ENCODE measurements at places on chromosomes 5 and 9.

DNA sequence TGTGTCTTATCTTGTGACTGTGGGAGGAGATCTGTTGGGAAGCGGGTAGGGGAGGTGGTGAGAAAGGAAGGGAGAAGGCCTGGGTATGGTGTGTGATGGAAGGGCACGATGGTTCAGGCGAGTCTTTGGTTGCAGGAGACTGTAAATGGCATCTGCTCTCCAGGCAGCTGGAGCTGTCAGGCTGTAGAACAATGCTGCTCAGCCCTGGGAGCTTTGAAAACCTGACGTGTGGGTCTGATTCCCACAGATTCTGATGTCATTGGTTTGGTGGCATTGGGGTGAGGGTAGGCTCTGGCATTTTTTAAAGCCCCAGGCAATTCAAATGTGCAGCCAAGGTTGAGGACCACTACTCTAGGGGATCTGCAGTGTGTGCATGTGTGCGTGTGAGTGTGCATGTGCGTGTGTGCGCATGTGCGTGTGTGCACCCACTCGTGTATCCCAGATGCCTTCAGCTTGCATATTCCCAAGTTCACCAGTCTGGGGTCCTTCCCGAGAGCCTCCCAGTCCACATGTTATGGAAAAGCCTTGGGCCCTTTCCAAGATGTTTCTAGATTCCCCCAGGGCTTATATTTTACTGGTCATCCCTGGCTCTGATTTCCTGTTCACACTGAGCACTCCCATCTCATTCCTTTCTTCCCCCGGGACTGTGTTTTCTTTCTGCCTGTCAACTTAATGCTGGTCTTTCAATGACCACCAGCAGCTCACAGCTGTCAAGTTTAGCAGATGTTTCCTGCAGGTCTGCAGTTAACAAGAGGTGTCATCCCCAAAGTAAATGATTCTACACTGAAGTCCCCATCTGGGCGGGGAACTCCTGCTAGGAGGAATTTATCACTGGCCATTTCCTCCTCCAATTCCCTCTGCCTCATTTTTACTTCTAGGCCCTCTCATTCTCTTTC lies 34.0 kb downstream of the BOD1 start:
- DNase-seq, result no peak

DNA sequence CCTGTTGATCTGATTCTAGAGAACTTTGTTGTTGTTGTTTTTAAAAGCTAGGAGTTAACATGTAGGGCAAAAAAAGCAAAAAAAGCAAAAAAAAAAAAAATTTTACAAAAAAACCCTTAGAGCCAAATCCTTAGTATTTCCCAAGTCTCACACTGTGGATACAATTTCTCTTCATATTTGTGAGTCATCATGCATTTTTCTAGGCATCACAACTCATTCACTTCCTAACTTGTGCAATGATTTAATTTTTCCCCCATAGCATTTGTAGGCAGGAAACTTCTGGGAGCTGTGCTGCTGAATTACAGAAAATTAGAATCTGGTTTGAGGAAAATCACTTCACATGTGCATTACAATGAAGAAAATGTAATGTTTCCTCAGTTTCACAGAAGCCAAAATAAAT lies 91.9 kb downstream of the MARCHF3 start:
- DNase-seq, result no peak

DNA sequence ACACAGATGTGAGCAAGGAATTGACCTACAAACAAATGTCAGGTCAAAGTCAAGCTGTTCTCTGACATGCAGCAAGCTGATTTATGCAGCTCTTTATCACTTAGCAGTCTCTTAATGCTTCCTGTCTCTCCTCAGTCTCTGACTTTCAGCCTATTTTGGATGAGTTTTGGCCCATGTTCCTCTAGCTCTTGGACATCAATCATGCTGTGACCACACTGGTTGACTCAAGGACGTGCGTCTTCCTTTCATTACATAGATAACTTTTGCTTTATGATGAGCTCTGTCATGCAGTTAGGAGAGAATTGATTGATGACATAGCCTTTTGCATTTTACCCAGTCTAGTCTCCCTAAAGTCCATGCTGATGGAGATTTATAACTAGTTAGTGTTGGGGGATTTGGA lies 9.4 kb upstream of the REEP5 start:
- no peak for DNase-seq

GRCh38 chr9:132324425-132324824 lies 30.4 kb downstream of the SETX start:
- DNase-seq, result no peak

DNA sequence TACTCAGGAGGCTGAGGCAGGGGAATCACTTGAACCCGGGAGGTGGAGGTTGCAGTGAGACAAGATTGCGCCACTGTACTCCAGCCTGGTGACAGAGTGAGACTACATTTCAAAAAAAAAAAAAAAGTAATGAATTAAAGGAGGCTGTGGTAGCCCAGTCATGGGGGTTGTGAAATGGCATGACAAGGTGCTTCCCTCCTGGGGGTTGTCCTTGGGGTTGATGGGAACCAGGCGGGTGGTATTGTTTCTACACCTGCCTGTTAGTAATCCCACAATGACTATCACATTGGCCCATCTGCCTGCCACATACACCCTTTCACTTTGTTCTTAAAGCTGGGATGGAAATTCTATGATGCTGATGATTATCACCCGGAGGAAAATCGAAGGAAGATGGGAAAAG lies 5.6 kb downstream of the IDNK start:
- DNase-seq, result no peak

- DNase-seq, result no peak
Measured at GRCh38 chr9:128495296-128495695, 9.2 kb upstream of the GLE1 start.

DNA sequence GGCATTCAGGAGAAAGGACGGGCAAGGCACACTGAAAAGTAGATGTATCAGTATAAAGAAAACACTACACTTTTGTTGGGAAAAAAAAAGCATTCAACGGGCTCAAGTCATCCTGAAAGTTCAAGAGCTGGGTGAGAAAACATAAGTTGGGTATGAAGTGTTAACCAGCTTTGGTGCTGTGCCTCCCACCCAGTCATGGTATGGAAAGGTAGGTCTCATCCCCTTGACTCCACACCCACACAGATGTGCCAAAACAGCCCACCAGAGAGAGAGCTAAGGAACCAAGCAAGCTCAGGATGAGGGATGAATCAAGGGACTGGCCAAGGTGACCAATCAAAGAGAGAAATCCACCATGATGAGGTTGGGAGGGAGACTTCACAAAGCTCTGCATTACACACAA lies 54.7 kb downstream of the ESM1 start:
- DNase-seq, result no peak

GRCh38 chr5:156825688-156826087 lies 24.4 kb upstream of the PPP1R2B start:
- no peak for DNase-seq

- DNase-seq, result no peak
Measured at GRCh38 chr9:134293031-134293521, 33.2 kb upstream of the RXRA start.

- DNase-seq, result no peak
Measured at GRCh38 chr9:137445930-137446431, 4.8 kb upstream of the ENTPD8 start.

DNA sequence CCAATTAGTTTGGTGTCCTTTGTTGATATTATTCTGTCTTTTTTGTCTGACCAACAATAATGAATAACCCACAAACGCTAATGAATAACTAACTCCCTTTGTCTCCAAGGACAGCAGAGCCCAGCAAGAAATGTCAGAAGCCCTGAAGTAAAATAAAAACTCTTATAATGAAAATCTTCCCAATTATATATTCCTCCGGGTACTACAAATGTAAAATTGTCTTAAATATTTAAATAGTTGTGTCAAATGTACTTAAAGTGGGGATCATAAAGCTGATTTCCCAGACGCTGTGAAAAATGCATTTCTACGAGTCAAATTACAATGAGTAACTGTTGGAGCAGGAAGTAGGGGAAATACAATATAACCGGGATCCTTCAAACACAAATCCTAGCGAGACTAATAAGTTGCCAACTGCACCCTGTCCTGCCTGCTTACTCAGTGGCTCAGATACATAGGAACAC lies 22.3 kb downstream of the GLIS3 start:
- DNase-seq, result no peak

- no peak for DNase-seq
Measured at GRCh38 chr9:123376218-123377071, 20.4 kb downstream of the CRB2 start.

DNA sequence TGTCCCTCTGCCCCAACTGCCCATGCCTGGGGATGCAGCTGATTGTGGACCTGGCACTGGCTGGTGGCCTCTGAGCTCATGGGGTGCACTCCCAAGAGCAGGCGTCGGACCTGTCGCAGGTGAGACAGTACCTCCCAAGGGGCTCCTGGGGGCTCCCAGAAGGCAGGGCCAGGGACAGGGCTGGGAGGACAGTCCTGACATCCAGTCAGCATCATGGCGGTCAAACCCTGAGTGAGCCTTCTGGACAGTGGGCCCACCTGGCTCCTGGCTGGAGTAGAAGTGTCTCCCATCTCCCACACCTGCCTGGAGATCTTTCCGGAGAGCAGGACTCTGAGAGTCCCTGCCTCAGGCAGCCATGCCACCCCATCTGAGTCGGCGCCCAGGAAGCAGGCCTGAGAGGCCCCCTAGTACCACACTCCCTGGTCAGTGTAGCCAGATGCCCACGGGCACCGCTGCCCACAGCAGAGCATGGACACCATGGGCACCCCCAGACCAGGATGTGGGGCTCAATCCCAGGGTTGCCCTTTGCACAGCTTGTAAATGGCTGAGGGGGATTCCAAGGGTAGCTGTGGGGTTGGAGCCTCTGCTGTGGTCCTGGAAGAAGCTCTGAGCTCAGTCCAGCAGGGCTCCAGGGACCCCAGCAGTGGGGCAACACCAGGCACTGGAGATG lies 6.6 kb downstream of the LCN9 start:
- no peak for DNase-seq

DNA sequence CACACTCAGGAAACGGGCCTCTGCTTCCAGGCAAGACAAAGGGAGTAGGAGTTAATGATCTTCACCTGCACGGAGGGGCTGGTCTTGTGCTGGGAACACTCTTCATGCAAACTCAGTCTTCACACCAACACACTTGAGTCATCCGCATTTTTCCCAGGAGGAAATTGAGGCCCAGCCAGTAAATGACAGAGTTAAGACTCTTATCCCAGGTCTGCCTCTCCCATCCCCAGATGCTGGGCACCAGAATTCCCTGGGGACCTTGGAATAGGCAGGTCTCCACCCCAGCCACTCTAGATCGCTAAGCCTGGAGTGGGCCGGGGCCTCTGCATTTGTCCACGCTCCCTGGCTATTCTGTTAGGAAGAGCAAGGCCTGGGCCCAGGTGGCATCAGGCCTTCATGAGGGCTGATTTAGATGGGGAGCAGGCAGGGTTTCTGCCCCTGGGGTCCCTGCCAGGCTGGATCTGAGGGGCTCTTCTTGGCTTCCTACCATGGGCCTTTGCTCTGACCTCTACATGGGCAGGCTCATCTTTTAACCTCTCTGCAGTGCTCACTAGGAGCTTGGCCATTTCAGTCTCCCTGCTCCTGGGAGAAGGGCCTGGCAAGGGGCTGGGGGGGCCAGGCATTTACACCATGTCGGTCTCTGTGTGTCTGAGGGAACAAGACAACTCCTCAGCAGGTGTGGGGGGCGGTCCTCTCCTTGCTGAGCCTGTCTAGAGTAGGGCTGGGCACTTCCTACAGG lies 77.3 kb downstream of the AMBP start:
- peak; percentile 56 for DNase-seq

- no peak for DNase-seq
Measured at GRCh38 chr5:12883395-12883794, 979.1 kb upstream of the CTNND2 start.

- no peak for DNase-seq
Measured at GRCh38 chr5:65612298-65612907, 11.7 kb downstream of the TRIM23 start.

DNA sequence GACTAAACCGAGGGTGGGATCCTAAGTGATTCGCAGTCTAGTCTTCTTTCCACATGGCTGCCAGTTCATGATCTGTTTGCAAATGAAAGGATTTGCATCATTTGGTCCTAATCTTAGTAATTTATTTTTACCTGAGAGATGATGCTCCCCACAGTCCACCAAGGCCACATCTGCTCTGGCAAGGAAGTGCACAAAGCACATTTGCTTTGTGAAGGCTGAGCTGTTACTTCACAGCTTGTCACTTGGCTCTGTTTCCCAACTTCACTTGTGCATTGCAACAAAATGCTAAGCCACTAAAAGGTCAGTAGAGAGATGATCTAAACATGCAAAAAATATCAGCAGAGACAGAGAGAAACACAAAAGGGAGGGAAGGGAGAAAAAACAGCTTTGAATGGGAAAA lies 128.5 kb upstream of the VLDLR start:
- DNase-seq, result no peak

- peak; percentile 75 for DNase-seq
Measured at GRCh38 chr5:134458234-134459009, 46.7 kb upstream of the CDKN2AIPNL start.

DNA sequence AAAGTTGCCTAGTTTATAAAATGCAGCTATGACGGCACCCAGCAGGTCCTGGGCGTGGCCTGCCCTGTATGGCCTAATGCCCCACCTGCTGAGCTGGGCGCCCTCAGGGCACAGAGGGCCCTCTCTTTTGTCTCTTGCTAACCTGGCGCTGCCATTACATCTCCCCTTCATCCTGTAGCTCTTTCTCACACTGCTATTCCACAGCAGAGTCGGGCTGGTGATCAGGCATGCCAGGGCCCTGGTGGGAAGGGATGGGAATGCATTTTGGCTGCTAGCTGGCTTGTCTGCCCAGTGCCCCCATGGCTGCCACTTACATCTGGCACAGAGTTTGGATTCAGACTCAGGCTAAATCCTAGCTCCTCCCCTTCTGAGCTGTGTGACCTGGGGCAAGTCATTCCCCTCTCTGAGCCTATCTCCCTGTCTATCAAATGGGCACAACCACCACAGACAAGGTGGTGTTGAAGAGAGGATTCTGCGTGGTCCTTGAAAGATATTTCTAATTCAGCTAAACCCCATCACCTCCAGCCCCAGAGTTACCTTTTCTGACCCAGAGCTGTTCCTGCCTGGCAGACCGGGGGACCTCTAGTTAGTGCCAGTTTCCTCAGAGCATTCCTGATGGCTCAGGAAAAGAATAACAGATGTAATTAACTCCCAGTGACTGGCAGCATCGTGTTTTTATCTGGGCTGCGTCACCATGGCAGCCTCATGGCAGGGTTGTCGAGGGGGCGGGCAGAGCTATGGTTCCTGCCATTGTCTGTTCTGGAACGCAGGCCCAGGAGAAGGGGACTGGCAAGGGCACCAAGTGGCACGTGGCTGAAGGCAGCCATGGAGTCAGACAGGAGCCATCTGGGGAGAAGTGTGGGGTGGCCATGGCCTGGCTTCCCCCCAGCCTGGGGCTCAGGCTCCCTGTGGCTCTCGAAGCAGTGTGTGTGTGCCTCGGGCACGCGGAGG lies 6.3 kb downstream of the PRR7 start:
- DNase-seq, result no peak

DNA sequence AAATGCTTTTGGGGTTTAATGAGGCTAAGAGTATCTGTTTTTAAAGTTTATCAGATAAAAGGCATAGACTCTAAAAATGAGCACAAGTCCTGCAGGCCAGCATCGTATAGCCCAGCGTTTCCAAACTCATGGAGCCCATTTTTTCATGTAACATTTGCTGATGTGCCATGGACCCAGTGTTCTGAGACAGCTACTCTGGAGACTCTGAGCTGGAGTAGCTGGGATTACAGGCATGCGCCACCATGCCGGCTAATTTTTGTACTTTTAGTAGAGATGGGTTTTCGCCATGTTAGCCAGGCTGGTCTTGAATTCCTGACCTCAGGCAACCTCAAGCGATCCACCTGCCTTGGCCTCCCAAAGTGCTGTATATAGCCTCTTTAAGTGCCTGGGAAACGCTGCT lies 15.8 kb downstream of the GLRX start:
- peak; percentile 43 for DNase-seq
